A549 treated with GW870086 at 1 μM for 4 hours (cell line): ENCODE measurements at places on chromosomes 4 and X. TPM values are rescaled to one million over a fixed set of nuclear protein-coding genes. Genes with fewer than 3 reads are reported as not detected.

Gene EDNRA
- 0.24 to 0.58 TPM (median 0.30 TPM) in 5 replicates for total RNA-seq

Gene KCTD8
- total RNA-seq, result not detected in 5 replicates

Gene AFM
- total RNA-seq, result not detected in 5 replicates

Gene TKTL1
- 0.10 to 0.19 TPM (median 0.17 TPM) in 3 of 5 replicates, not detected in the others for total RNA-seq

Gene CSAG3
- not detected in 5 replicates for total RNA-seq

Gene TMEM156
- 20.6 to 25.8 TPM (median 22.9 TPM) in 5 replicates for total RNA-seq

Gene PRR32
- total RNA-seq, result not detected in 5 replicates

Gene MSMO1
- 18.5 to 26.4 TPM (median 20.7 TPM) in 5 replicates for total RNA-seq

Gene PDLIM3
- total RNA-seq, result 0.12 to 0.73 TPM (median 0.29 TPM) in 4 of 5 replicates, not detected in the other

Gene ATOH1
- total RNA-seq, result not detected in 5 replicates

Gene BMPR1B
- 4.5 to 7.4 TPM (median 6.4 TPM) in 5 replicates for total RNA-seq

Gene TCEAL7
- not detected in 5 replicates for total RNA-seq

Gene TMEM175
- 8.1 to 10.2 TPM (median 9.6 TPM) in 5 replicates for total RNA-seq

Gene MTHFD2L
- 10.1 to 10.6 TPM (median 10.2 TPM) in 5 replicates for total RNA-seq

Gene C4orf50
- total RNA-seq, result not detected in 5 replicates

Gene CCKAR
- total RNA-seq, result not detected in 5 replicates

Gene XK
- total RNA-seq, result 0.31 to 0.51 TPM (median 0.46 TPM) in 5 replicates

Gene VGLL1
- total RNA-seq, result not detected in 5 replicates

Gene GSX2
- total RNA-seq, result not detected in 5 replicates

Gene RAB39B
- 0.55 to 0.69 TPM (median 0.60 TPM) in 5 replicates for total RNA-seq

Gene COX7B2
- not detected in 5 replicates for total RNA-seq

Gene GPM6B
- 0.08 to 0.14 TPM (median 0.14 TPM) in 3 of 5 replicates, not detected in the others for total RNA-seq

Gene CFP
- total RNA-seq, result 0.20 to 1.0 TPM (median 0.31 TPM) in 5 replicates

Gene FTSJ1
- 68.3 to 77.6 TPM (median 74.2 TPM) in 5 replicates for total RNA-seq

Gene SMIM10
- 0.10 to 0.19 TPM (median 0.15 TPM) in 5 replicates for total RNA-seq

Gene HAUS7
- 49.8 to 59.6 TPM (median 54.3 TPM) in 5 replicates for total RNA-seq

Gene TRAM1L1
- total RNA-seq, result 0.40 to 0.70 TPM (median 0.59 TPM) in 5 replicates

Gene STK32B
- total RNA-seq, result 14.6 to 16.8 TPM (median 15.9 TPM) in 5 replicates

Gene NWD2
- total RNA-seq, result not detected in 5 replicates

Gene USP11
- total RNA-seq, result 48.7 to 57.2 TPM (median 52.6 TPM) in 5 replicates

Gene IL21
- not detected in 5 replicates for total RNA-seq

Gene GPR50
- 0.14 to 0.37 TPM (median 0.14 TPM) in 5 replicates for total RNA-seq

Gene PLXNB3
- 2.4 to 4.3 TPM (median 3.6 TPM) in 5 replicates for total RNA-seq

Gene STS
- total RNA-seq, result 1.5 to 2.1 TPM (median 2.0 TPM) in 5 replicates

Gene XG
- 0.13 TPM in 1 of 5 replicates, not detected in the others for total RNA-seq

Gene SH2D1A
- not detected in 5 replicates for total RNA-seq

Gene DUX4
- total RNA-seq, result not detected in 5 replicates

Gene PPEF2
- not detected in 5 replicates for total RNA-seq

Gene NXF2B
- not detected in 5 replicates for total RNA-seq

Gene GABRG1
- total RNA-seq, result not detected in 5 replicates

Gene FHIP1A
- total RNA-seq, result 0.08 to 0.42 TPM (median 0.16 TPM) in 5 replicates

Gene HERC5
- total RNA-seq, result 3.6 to 4.1 TPM (median 3.7 TPM) in 5 replicates

Gene DDIT4L
- 0.23 to 0.32 TPM (median 0.27 TPM) in 5 replicates for total RNA-seq

Gene PCDH11X
- not detected in 5 replicates for total RNA-seq

Gene HSFX2
- total RNA-seq, result 0.17 to 0.29 TPM (median 0.22 TPM) in 3 of 5 replicates, not detected in the others

Gene CSN1S1
- not detected in 5 replicates for total RNA-seq

Gene GABRB1
- total RNA-seq, result not detected in 5 replicates

Gene GALNTL6
- 0.06 to 0.22 TPM (median 0.10 TPM) in 5 replicates for total RNA-seq

Gene KLHL4
- total RNA-seq, result 5.6 to 7.4 TPM (median 7.0 TPM) in 5 replicates

Gene ZNF732
- total RNA-seq, result not detected in 5 replicates
